ENCODE measurements at places on chromosomes 16 and 17. TPM values are rescaled to one million over a fixed set of nuclear protein-coding genes. Genes with fewer than 3 reads are reported as not detected.

PRR29 gene
- total RNA-seq: 0.71 TPM

GRCh38 chr16:56915336-56916119, 16.4 kb upstream of the HERPUD1 start:
- DNase-seq: no peak

CDH3 gene
- total RNA-seq: 0.22 TPM

CLEC18A gene
- total RNA-seq: 1.3 TPM

DNA sequence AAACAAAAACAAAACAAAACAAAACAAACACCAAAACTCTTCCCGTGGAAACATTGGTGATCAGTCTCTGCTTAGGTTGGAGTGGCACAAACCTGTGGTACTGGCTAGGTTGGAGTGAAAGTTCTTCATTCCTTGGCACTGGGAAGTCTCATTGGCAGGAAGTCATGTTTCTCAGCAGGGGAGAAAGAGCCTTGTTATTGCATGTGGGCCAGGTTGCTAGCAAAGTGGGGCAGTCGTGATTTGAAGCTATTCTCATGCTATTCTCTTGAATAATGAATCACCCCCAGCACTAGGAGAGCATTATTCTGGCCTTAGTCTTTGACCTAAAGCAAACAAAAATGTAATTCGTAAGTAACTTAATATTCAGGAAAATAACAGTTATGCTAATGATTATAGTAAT, 24.3 kb upstream of the B4GALNT2 start:
- no peak for DNase-seq

- no peak for DNase-seq
Measured at GRCh38 chr17:37750292-37750691, 5.4 kb upstream of the HNF1B start.
